Activated naive CD8-positive, alpha-beta T cell treated with anti-CD3 and anti-CD28 coated beads, Interleukin-2, amount 50 U/mL, for 24 hours (primary cell): ENCODE measurements at places on chromosomes 5 and 9.

DNA sequence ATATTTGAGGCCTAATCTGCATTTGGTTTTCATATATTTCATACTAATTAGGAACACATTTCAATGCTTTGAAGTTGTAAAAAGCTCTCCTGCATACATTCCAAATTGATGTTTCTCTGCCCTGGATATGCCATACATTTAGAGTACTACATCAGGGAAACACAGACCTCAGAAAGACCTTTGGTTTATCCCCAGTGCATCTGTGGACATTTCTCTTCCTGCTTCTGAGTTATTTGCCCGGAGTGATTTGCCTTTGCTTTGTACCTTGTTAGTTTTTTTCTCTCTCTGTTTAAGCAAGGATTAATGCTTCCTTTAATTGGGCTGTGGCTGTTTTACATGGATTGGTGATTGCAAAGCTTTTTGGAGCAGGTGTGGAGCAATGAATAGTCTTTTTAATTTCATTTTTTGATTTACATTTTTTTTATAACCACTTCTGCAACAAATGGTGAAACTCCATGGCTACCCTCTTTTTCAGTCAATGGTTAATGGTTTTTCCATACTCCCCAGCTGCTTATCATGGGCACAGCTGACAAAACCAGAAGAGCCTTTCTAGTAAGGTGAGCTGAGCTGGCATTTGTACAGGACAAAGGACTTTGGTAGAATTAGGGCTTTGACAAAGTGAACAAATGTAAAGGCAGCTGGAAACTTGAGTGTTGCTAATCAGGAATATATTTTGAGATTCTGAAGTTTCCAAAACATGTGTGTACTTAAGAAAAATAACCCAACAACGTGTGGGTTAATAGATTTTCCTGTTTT is 54.2 kb downstream of the ZSWIM6 start:
- no peak for DNase-seq

GRCh38 chr9:79952401-79952800 is 380.6 kb downstream of the TLE4 start:
- no peak for DNase-seq

GRCh38 chr9:110499608-110500007 is 79.9 kb downstream of the SVEP1 start:
- DNase-seq: no peak

GRCh38 chr9:69070201-69070600 is 34.6 kb downstream of the FXN start:
- no peak for DNase-seq

GRCh38 chr5:111779922-111780292 is 22.9 kb upstream of the NREP start:
- DNase-seq: no peak

DNA sequence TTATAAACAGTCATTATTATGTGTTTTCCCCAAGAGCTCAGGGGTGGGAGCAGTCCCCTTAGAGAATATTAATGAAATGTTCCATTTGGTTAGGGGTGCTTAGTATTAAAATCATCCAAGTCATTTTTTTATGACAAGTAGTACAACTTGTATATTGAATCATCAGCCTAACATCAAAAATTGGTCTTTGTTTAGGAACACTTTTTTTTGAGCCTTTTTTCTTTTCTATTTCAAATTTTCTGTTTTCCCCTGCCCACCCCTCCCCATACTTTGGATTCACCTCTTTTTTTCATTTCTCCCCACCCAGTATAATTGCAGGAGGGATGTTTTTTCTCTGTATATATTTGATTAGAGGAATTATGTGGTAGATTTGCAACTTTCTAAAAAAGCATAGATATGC is 25.8 kb downstream of the RBM27 start:
- no peak for DNase-seq

GRCh38 chr9:93996863-93997262 is 41.7 kb upstream of the BARX1 start:
- DNase-seq: no peak

DNA sequence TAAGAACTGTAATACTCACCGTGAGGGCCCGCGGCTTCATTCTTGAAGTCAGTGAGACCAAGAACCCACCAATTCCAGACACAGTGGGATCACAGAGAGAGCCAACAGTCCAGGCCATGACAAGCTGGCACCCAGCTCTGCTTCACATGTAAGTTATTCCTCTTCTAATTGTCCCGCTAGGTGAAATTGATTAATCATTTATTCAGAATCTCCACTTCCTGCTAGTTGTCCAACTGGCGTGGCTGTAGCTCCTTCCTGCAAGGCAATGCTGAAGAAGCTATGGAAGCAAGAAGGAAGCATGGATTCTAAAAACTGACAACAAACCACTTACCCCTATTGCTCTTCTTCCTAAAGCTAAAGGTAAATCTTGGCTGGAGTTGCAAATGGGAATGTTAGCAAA is 30.0 kb upstream of the GLRX start:
- no peak for DNase-seq
